ENCODE measurements at places on chromosomes 7 and 10.

- no peak for DNase-seq
Measured at GRCh38 chr7:72057796-72058195, 354.3 kb downstream of the CALN1 start.

DNA sequence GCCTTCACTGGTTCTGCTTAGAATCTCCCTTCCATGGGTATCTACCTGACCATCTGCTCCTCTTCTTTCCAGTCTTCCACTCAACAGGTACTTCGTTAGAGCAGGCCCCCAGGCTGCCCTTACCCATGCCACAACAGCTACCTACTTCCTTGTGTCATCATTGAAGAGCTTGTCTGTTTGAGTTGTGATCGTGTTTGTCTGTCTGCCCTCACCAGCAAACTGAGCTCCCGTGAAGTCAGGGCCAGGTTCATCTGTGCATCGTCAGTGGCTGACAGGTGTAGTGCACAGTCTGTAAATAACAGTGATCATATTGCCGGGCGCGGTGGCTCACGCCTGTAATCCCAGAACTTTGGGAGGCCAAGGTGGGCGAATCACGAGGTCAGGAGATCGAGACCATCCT, 5.0 kb downstream of the NIPSNAP2 start:
- no peak for DNase-seq

DNA sequence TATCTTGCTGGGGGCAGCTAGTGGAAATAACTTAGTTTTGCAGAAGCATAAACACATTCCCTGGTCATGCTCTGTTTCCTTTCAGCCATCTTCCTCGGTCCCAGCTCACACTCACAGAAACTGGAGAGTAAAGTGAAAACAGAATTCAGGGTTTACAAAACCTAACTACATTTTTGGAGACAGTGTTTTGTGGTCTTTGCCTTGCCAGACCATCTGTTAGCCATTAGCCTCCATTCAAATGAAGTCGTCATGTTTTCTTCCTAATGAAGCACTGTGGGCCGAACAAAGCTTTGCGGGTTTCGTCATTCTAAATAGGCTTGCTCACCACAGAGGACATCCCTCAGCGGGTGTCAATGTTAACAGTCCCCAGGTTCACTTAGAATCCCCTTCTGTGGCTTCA, 214.6 kb upstream of the TMEM72 start:
- DNase-seq = no peak

DNA sequence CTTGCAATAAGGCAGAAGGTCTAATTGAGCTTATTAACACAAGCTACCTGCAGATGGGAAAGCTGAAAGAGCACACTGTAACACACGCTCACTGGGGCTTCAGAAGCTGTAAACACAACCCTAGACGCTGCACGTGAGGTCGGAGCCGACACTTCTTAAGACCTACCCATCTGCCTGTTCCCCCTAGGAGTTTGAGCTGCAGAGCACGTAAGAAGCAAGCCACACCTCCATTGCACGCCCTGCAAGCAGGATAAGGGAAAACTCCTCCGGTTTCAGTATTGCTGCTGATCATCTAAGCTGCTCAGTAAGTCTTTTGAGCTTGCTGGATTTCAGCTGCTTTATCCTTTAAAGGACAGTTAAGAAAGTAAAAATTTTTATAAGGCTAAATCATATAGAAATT, 244.0 kb upstream of the ZWINT start:
- no peak for DNase-seq

GRCh38 chr10:59271160-59271559, 91.2 kb downstream of the FAM13C start:
- no peak for DNase-seq
